Right renal pelvis (tissue), 4 donors: ENCODE measurements at places on chromosomes 3 and 15. TPM values are rescaled to one million over a fixed set of nuclear protein-coding genes. Genes with fewer than 3 reads are reported as not detected.
A peak's percentile ranks its signal among the peaks of the same experiment; 100 is the strongest.

- no peak for DNase-seq
These were observed 34.4 kb downstream of the RAF1 start for GRCh38 chr3:12629560-12629959.

DNA sequence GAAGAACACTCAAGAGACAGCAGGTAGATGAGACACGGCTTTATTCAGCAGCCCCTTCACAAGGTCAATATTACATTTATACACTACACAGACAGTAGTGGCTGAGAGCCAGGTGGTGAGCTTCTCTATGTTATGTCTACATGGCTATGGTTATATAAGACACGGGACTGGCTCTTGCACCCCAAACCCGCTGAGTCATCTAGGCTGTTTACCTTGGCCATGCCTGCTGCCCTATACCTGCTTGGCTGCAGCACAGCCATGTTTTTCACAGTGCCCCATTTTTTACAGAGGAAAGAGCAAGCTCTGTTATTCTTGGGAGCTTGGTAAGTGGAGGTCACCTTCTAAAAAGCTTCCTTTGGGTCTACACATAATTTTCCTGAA, 231.6 kb downstream of the IGSF11 start:
- no peak for DNase-seq

DNA sequence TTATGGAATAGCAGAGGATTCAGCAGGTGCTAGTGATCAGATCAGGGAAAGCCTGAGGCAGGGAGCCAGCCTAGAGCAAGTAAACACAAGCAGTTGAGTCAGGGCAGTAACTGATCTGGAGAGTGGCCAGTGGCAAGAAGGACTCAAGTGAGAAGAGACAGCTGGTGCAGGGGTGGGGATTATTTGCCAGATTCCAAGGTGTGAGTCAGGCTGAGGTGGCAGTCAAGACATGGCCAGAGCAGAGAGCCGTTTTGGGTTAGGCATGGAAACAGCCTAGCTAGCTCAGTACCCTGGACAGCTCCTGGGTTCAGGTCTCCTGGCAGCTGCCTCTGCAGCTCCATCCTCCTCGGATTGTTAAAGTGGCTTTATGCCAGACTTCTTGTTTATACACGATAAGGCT, 281.9 kb upstream of the ONECUT1 start:
- peak; percentile 58 for DNase-seq

DNA sequence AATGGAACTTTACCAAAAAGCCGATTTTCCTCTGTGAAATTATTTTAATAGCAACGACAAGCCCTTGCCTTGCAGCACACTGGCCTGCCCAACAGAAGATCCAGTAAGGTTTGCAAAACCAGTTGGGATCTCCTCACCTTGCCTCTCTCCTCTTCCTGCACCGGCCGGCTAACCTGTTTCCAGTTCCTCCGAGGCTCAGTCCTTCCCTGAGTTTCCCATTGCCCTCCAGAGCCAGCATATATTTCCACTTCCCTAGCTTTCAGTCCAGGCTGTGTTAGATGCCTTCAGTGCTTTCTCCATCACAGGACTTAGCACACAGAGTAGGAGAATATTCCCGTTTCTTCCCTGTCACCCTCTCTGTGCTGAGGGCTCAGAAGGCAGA, 60.3 kb downstream of the NOX5 start:
- no peak for DNase-seq

- DNase-seq: no peak
These were observed 12.3 kb upstream of the MUC4 start for GRCh38 chr3:195823999-195824398.

DNA sequence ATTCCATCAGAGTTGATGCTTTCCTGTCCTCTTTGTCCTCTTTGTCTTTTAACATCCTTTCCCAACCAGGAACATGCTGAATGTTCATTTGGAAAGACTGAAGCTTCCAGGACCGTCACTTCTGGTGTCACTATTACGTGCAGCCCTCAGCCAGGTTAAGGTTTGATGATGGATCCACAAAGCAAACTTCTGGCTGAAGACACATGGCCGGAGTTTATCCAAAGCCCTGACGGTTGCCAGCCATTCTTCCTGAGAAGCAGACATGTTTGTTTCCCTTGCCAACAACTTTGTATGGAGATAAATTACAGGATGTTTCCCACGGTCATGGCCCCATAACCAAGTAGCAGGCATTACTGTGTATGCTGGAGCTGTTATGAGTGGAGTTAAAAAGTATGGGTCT, 236.9 kb downstream of the THSD4 start:
- no peak for DNase-seq

DNA sequence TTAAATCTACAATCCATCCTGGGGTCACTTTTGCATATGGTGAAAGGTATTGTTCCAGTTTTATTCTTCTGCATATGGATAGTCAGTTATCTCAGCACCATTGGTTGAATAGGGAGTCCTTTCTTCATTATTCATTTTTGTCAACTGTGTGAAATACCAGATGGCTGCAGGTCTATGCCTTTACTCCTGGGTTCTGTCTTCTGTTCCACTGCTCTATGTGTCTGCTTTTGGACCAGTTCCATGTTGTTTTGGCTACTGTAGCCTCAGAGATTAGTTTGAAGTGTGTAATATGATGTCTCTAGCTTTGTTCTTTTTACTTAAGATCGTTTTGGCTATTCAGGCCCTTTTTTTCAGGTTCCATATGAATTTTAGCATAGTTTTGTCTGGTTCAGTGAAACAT, 795.8 kb downstream of the OTOL1 start:
- no peak for DNase-seq

- DNase-seq: peak; percentile 22
These were observed 3.6 kb downstream of the OTOL1 start for GRCh38 chr3:161500068-161500796.

GRCh38 chr15:70406617-70407335, 309.1 kb upstream of the TLE3 start:
- no peak for DNase-seq

DNA sequence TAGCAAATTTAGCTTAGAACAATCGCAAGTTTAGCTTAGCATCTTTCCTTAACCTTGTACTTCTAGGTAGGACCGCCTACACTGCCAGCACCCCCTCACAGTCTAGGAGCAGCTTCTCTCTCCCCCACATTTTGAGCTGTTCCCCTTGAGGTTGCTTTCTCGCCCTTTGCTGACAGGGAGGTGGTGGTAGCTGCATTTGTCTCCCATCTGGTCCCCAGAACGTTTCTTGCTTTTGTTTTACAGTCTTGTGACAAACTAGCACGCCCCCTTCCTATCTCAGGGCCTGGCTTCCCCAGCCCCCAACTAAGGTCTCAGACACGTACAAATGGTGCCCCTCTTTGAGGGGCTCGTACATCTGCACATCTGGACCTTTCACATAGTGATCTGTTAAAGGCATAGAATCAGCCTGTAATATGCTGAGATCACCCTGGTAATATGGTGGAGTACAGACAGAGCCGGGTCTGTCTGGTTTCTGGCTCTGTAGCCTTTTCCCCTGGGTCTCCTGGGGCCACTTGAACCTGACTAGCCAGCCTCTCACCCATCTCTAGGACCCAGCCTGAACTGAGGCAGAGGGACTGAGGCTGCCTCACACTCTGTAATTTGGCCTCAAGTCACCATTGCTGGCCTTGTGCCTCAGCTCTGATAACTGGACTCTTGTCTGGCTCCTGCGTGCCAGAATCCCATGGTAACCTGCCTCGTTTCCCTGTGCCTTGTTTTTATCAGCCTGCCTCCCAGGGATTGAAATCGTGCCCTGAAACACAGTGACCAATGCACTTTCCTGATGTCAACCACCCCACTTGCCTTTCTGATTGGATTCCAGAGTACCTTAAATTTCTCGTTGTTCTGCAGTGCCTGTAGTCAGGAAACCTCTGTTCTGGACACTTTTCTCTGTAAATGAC, 27.7 kb downstream of the CRTC3 start:
- DNase-seq: no peak

CAND2 gene
- 9.4 TPM for polyA plus RNA-seq

TCTA gene
- 39.8 TPM for polyA plus RNA-seq

ZNF501 gene
- 11.3 TPM for polyA plus RNA-seq

ECE2 gene
- polyA plus RNA-seq: not detected

TIMP4 gene
- polyA plus RNA-seq: 1.1 TPM

TRANK1 gene
- 7.5 TPM for polyA plus RNA-seq

IQCF5 gene
- polyA plus RNA-seq: not detected
